NK-92 treated with Interleukin-12 subunit alpha and Interleukin-12 subunit beta, amount 100 ng/mL, for 24 hours (cell line): ENCODE measurements at places on chromosomes 11 and 22.
A peak's percentile ranks its signal among the peaks of the same experiment; 100 is the strongest.

GRCh38 chr22:29702000-29702930, 17.5 kb upstream of the CABP7 start:
- no peak for DNase-seq

DNA sequence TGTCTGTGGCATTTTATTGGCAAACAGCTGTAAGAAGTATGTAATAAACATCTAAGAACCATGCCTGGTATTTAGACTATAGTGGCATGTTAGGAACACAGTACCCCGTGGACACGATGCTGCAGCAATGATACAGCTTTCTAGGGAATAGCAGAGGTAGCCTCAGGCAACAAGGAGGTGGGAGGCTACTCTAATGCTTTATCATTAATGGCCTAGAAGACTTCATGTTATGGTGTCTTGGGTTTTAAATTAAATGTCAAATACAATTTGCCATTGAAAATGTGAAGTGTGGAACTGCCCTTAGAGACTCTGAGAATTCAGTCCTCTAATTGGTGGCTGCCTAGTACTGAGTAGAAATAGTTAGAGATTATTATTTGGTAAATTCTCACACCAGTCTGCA, 516.9 kb downstream of the CNTN5 start:
- no peak for DNase-seq

DNA sequence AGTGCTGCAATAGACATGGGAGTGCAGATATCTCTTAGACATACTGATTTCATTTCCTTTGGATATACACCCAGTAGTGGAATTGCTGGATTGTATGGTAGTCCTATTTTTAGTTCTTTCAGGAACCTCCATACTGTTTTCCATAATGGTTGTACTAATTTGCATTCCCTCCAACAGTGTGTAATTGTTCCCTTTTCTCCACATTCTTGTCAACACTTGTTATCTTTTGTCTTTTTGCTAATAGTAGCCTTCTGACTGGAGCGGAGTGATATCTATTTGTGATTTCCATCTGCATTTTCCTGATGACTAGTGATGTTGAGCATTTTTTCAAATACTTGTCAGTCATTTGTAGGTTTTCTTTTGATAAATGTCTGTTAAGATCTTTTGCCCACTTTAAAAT, 128.9 kb downstream of the CTNND1 start:
- DNase-seq: no peak

DNA sequence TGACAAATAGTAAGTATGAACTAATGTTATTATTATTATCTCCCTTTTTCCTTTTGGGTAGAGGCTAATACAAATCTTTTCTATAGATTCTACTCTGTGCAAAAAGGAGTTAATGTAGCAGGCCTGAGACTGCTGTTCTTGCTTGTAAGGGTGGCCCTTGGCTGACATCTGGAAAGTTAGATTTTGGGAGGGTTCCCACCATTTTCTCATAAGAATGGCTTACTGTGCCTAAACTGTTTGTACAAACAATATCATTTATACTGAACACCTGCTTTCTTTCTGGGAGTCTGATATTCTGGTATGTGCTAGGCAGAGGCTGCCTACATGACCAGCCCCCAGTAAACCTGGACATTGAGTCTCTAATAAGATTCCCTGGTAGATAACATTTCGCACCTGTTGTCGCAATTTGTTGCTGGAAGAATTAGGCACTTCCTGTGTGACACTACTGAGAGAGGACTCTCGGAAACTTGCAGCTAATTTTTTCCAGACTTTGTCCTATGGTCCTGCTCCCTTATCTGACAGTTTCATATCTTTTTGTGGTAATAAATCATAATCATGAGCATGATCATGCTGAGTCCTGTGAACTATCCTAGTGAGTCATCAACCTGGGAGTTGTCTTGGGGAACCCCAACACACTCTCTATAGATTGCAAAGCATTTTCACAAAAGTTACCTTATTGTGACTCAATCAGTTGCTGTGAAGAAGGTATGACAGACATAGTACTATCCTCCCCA, 257.7 kb upstream of the CCDC90B start:
- DNase-seq: no peak

DNA sequence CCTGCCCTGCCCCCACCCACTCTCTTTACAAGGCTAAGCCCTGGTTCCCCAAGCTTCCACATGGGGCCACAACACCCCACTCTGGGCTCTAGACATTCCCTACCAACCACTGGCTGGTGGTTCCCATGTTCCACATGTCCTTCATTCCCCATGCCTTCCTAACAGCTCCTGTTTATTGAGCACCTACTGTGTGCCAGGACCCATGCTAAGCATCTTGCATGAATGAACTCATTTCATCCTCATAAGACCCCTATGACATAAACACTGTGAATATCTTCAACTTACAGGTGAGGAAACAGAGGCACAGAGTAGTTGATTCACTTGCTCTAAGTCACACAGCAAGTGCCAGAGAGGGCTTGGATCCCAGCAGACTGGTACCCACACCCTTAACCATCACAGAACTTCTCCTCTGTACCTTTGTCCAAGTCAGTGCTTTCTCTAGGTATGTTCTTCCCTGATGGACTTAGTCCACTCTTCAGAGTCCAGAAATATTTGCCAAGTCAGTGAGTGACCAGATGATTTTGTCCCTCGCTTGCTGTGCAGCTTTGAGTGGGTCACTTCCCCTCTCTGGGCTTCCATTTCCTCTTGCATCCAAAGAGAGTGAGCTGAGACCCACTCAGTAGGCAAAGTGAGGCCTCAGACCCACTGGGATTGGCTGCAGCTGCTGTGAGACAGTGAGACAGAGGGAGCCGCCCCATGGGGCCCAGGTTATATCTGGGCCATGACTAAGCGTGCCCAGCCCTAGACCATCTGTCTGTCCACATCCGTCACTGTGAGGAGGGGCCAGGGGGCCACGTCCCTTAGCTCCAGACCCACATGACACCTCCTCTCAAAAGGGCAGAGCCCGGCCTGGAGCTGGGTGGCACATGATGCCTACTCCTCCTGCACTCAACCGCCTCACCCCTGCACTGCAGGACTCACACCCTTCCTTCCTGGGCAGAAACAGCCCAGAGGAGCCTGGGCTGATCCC, 132.4 kb downstream of the MN1 start:
- no peak for DNase-seq

GRCh38 chr11:125944350-125945010, 1.4 kb upstream of the VSIG10L2 start:
- no peak for DNase-seq

DNA sequence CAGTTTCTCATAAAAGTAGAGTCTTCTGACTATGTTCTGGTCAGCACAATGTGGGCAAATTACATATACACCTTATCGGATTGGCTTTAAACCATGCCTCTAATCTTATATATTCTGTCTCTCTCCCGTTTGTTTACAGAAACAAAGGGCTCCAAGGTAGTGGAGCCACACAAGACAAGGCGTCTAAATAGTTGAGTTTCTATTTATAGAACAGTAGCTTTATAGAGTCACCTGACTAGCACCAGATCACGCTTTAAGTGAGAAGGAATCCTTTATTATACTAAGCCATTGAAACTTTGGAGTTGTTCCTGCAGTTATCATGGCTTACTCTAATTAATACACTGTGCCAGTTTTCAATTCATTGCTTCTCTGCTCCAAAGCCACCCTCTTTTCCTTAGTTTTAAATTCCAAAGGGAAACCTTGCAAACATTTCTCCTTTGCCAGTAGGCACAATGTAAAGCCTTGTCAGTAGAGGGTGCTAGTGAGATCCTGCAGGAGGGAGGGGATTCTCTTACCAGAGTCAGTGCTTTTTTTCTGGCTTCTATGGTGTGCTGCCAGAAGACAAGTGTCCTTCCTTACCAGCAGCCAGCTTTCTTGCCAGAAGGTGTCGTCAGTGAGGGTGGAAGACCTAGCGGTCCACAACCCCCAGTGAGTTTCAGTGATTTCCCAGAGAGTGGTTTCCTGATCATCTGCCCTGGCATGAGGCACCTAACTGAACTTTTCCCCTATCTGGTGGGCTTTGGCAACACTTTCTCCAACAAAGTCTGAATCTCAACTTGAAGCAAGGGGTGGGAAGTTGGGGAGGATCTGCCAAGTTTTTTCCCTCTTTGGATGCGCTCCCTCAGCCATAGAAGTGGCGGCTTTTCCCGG, 71.7 kb downstream of the RAB38 start:
- DNase-seq: peak; percentile 2
